ENCODE measurements at places on chromosomes 2 and 18.

GRCh38 chr2:10892796-10893350 lies 18.9 kb upstream of the KCNF1 start:
- DNase-seq: no peak

DNA sequence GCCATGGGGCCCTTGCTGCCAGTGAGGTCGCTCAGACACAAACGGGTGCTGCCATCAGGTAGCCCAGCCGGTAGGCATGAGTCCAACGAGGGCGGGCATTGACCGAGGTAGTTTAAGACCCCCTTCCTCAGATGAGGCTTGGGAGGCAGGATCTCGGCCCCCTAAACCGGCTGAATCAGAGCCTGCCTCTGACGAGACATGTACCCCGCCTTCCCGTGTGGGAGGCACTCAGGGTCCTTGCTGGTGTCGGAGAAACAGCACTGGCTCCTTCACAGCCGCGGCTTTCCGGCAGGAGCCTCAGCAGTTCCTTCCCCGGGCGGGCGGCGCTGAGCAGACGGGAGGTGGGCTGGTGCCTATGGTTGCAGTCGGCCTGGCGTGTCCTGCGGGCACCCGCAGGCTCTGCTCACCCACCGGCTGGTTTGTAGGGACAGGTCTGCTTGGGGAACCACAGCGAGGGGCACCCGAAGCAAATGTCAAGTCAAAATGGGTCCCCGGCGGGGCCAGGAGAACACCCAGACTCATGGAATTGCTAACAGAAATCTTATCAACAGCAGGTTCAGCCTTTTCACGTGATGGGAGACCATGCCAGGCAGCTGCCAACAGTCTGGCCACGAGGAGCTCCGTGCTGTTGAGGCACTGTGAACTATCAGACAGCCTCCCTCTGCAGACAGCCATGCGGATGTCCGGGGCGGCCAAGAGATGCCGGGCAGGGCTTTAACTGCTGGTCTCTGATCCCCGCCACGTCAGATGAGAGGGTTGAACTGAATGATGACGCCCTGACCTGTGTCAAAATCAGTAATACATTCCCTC lies 2.8 kb downstream of the KCNG2 start:
- no peak for DNase-seq

GRCh38 chr18:61891894-61892293 lies 913 bp downstream of the RNF152 start:
- no peak for DNase-seq

GRCh38 chr2:217858519-217859491 lies 144.0 kb downstream of the TNS1 start:
- no peak for DNase-seq

DNA sequence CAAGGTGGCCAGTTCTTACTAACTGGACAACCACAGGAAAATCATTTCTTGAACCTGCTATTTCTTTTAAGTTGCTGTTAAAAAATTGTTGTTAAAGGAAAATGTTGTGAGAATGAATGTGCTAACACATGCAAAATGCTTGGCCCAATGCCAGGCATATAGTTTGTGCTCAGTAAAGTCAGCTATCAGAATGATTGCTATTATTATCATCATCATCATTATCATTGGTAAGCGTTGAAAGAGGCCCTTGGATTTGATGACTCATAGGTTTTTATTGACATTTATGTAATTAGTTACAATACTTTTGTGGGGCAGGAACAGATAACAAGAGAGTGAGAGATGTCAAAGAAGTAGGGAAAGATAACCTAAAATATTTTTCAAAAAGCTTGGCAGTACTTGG lies 394.2 kb upstream of the ZEB2 start:
- no peak for DNase-seq

DNA sequence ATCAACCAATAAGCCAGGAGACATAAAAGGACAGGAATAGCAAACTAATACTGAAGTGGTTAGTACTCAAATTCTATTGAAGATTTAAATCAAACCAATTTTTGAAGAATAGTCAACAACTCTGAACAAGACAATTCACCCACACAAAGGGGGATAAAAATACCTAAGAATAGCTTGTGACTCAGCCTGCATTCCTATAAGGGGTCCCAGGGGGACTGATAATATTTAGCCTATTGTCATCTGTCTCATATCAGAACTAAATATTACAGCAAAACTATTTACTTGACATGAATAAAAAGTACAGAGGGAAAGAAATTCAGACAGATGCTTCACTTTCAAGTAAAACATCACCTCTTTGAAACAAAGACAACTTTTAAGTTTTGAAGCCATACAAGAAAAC lies 7.7 kb downstream of the ITSN2 start:
- DNase-seq: no peak

DNA sequence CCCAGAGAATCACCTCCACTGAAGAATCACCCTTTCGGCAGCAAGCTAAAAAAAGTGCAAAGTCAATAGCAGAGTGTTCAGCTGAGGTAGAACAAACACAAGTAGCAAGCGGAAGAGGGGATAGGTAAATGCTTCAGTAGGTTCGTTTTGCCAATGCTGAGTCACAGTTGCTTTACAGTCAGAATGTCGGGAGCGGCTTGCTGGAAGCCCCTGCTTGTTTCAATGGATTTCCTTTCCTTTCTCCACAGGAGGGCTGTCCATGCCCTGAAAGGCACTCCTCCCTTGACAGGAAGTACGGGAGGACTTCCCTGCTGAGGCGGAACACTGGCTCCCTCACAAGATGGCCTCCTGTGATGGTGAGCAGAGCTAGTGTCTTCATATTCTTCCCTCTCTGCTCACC lies 146.2 kb upstream of the LYPD1 start:
- DNase-seq: no peak

- DNase-seq: no peak
These were observed 81.9 kb upstream of the PKDCC start for GRCh38 chr2:41965909-41966295.

- DNase-seq: no peak
These were observed 59.1 kb downstream of the COA5 start for GRCh38 chr2:98548920-98549818.

GRCh38 chr2:20663196-20664070 lies 3.5 kb upstream of the GDF7 start:
- no peak for DNase-seq

DNA sequence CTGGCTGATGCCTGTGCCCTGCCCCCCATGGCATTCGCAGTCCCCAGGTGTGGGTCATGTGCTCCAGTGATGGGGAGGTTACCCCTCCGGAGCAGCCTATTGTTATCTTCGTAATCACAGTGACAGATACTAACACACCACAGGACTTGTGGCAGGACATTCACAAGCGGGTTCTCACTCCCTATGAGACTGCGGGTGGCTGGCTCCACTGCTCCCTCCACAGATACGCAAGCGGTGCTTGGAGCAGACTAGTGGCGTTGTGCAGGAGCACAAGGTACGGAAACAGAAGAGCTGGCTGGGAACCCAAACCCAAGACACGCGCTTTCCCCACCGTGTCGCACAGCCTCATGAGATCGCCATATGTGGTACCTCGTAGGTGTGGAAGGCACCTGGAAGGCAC lies 52.2 kb downstream of the ACKR3 start:
- no peak for DNase-seq

DNA sequence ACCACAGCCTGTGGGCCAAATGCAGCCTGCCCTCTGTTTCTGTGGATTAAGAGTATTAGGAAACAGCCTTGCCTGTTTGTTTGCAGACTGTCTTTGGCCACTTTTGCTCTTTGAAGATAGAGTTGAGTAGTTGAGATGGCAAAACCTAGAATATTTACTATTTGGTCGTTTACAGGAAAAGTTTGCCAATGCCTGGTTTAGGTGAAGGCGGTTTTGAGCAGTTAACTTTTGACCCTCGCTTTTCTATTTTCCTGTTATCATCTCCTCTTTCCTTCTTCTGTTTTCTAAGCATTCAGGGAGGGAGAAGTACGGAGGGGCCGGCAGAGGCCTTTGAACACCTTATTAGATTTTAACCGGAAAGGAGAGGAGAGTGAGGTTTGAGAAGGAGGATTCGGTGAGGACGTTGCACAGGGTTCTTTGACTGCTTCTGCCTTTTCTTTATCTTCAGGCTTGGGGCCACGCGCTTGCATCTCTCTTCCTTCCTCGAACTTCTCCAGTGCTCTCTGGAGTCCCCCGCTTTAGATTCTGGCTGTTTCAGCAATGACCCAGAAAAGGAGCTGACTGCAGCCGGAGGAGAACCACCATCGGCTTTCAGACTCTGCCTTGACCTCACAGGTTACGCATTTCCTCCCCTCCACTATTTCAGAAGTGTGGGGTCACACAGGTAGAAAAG lies 39.2 kb downstream of the IL1R2 start:
- DNase-seq: no peak

Measured in T-helper 22 cell (primary cell).